ENCODE measurements at places on chromosomes 2 and 18.

DNA sequence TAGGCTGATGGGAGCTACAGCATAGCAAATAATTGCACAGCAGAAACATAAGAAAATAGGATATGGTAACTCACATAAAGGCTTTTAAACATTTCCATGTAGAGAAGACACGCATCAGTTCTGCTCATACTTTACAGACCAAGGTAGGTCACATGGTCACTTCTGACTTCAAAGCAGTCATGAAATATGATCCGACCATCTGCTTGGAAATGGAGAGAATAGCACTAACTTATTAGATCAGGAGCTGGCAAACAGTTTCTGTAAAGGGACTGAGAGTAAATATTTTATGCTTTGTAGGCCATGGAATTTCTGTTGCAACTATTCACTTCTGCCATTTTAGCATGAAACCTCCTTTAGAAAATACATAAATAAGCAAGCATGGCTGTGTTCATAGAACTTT, 936.6 kb upstream of the FANCL start:
- DNase-seq: no peak

DNA sequence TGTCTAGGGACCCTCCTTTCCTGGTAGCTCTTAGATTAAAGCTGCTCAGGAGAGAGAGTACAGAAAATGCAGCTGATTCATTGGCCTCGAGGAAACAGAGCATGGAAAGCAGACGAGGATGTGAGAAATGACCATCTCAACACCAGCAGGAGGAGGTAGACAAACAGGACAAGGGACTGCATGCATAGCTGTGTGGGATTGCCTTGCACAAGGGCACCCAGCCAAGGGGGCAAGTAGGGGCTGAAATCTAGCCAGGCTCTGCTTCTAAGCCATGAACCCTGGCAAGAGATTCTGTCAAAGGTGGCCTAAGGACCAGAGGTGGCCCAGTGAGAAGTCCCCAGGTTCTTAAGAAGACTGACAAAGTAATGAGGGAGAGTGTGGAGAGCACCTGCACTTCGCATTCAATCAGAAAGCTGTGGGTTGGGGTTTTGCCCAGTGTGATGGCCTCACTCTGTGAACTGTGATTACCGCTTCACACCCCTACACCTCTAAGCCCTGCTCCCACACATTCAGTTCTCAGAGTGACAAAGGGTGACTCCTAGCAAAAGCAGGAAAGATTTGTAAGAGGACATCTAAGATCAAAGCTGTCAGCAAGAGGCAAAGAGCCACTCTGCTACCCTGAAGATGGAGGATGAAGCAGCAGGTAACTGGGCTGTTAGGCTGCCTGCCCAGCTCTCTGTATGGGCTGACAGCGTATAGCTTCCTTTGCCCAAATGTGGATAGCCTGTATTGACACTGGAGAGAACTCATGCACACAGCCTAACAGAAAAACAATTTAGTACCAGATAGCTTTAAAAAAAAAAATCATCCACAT, 151.3 kb upstream of the PELI1 start:
- no peak for DNase-seq

DNA sequence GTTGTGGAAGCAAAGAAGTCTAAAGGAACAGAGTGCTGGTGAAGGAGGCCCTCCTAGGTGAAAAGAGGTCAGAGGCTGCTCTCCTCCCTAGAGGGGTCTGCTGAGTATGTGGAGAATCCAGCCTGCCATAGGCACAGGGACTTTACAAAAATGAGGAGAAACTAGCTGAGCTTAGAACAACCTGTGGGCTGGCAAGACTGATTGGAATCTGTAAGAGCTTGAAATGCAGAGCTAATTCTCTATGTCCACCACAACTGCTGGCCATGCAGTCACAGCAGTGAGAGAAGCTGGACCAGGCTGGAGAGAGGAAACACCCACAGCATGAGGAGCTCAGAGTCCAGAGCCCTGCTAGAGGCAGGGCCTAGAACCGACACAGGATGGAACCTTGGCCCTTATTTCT, 251.0 kb upstream of the MGAT5 start:
- no peak for DNase-seq

GRCh38 chr2:236127010-236127409, 41.2 kb downstream of the GBX2 start:
- DNase-seq: no peak

DNA sequence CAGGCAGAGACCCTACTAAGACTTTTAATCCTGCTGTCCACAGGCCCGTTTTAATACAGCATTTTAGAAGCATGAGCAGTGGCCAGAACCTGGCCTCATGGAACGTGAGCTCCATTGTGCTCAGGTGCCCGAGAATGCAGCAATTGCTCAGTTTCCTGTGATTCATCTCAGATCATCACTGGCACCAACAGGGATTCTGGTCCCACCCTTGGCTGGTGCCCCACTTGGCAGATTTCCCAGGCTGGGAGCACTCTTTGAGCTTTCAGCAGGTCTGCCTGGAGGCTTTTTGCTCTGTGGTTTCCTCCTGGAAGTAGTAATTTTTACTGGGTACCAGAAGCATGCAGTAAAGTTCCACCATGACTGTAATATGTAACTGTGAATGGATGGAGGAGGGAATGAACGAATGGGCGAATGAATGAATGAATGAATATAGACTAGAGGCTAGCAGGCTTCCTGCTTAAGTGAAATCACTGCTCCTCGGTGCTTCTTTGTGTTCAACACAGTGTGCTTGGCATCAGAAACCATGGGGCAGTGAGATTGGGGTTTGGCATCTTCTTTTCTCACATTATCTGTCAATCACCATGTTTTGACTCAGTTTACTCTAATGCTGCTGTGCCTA, 312.9 kb downstream of the PRKCE start:
- DNase-seq: peak; percentile 10

- DNase-seq: no peak
Measured at GRCh38 chr2:98448441-98449145, 3.9 kb downstream of the INPP4A start.

- DNase-seq: no peak
Measured at GRCh38 chr18:36420826-36421225, 123.3 kb downstream of the FHOD3 start.

- DNase-seq: no peak
Measured at GRCh38 chr2:150222379-150222778, 265.1 kb downstream of the RND3 start.

- peak; percentile 16 for DNase-seq
Measured at GRCh38 chr2:15941871-15942710, 1.7 kb downstream of the MYCN start.
